ENCODE measurements at places on chromosomes 6 and 20.

- no peak for DNase-seq
Measured at GRCh38 chr6:142009647-142010046, 123.1 kb upstream of the GJE1 start.

DNA sequence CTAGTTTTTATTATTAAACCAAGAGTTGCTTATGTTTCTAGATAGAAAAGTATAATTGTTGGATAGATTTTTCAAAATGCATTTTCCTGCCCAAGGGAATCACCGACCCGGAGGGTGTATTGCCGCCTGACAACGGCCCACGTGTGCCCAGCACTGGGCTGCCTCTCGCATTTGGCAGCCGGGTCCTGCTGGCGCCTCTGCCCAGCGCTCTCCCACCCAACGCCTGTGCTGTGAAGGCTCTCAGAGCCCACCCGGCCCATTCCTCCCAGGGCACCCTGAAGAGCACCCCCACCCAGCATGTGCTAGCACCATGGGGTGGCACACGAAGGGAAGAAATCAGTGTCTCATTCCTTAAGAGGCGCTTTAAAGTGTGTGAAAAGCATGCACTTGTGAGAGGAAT, 88.3 kb upstream of the AFDN start:
- no peak for DNase-seq

- DNase-seq, result no peak
Measured at GRCh38 chr20:53434662-53435061, 159.0 kb downstream of the ZNF217 start.

GRCh38 chr20:58096880-58097423, 131.5 kb downstream of the ANKRD60 start:
- DNase-seq, result no peak

All from HT1080 (cell line).